ENCODE measurements at places on chromosomes 6 and 20.

DNA sequence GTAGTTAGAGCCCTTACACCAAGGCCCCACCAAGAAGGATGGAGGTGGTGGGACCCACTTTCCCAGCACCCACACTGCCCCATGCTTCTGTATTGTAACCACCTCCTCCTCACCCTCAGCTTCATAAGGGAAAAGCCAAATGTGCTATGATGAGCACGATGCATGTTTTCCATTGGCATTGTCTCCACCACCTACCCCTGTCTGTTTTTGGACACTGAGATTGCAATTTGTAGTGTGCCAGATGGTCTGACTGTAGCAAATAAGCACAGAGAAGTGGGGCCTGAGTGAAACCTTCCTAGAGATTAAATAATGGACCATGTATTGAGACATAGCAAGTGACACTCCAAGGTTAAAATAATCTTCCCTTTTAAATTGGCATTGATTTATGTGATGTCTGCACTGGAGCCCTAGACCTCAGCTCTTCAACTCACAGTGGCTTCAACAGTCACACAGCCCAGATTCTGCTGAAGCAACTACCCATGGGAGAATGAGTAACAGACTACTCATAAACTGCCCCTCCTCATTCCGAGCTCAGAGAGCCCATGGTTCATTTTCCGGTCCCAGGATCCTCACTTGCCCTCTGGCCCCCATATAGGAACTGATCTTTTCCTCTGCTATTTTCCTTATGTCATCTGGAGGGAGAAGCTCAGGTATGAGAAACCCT is 177.9 kb downstream of the COL9A1 start:
- DNase-seq, result peak; percentile 23

GRCh38 chr6:41372832-41373626 is 37.6 kb downstream of the NCR2 start:
- DNase-seq, result no peak

DNA sequence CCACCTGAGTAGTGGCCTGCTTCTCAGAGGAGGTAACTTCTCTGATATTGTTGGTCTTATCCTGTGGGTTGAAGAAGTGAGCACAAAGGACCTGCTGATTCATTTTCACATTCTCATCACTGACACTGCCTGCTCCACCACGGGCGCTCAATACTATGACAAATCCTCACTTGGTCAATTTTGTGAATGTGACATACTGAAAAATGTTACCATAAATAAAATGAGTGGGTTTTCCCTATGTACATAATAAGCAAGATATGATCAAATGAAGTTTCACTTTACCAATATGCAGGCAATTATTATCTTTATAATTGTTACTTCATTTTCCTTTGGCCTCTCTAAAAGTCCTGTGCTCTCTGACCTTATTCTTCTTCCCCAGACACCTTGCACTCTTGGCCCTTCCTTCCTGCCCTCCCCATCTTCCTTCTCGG is 71.5 kb upstream of the RIPOR2 start:
- DNase-seq, result no peak

GRCh38 chr20:35582131-35582530 is 33.5 kb upstream of the SPAG4 start:
- no peak for DNase-seq

DNA sequence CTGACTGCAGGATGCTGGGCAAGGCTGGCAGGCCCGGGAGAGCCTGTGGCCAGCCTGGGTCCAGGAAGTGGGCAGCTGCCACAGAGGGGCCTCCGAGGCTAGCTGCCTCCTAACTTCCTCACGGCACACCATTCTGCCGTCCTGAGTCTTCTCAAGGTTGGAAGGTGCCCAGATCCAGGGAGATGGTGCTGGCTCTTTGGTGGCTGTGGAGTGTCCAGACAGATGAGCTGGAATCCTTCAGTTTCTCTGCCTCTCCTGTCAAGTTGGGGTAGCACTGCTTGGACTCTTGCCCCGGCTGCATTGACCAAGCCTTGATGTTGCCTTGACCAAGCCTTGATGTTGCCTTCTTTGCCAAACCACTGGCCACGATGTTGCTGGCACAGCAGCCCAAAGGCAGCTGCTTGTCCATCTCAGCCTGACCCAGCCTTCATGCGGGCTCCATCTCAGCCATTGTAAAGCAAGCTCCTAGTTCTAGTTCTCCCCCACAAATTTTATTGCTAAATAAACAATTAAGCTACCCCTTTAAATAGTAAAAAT is 75.1 kb upstream of the AFDN start:
- no peak for DNase-seq
